ENCODE measurements at places on chromosomes 16 and 17.

- DNase-seq, result peak; percentile 29
Observed at GRCh38 chr16:3173892-3174617, 13.9 kb upstream of the OR1F1 start.

DNA sequence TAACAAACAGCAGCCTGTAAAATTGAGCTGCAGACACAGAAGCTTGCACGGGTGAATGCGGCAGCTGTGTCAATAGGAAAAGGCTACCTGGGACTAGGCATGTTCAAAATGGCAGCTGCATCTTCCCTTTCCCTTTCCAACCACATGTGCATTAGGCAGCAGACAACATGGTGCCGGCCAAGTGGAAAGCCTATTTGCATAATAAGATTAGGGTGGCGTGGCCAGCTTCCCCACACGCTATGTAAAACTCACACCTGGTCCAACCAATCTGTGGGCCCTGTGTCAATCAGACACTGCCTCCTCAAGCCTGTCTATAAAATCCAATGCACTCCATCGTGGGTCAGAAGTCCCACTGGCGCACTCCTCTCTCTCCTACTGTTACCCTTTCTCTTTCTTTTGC lies 61.0 kb upstream of the RBBP6 start:
- DNase-seq, result no peak

DNA sequence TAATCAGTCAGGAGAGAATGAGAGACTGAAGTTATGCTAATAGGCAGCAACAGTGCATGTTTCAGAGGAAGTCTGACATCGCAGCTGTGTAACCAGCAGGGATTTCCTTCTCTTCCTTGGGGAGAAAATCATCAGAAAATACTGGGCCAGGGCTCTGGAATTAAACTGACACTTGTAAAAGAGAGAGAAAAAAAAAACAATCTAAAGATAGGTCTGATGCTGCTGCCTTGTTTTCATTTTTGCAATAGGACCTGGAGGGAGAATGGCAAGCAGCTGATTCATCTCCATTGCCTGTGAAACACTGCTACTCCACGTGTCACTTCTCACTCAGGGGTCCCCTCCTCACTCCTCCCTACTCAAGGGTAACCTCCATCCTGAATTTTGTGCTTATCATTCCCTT lies 17.7 kb upstream of the CORO6 start:
- peak; percentile 18 for DNase-seq

- no peak for DNase-seq
Observed at GRCh38 chr17:82664701-82665182, 16.5 kb upstream of the WDR45B start.

DNA sequence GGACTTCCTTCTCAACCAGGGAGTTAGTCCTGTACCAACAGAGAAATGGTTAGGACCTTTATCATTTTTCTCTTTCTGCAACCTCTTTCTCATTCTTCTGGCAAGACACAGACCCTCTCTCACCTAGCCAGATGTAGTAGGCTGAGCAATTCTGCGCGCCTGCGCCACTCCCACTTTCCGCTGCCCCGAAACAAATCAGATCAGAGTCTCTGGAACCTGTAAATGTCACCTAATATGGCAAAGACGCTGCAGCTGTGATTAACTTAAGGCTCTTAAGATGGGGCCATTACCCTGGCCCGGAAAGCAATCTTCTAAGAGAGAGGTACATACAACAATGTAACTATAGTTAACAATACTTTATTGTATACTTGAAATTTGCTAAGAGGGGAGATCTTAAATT lies 94.3 kb upstream of the ASIC2 start:
- no peak for DNase-seq

GRCh38 chr17:45900723-45901415 lies 6.5 kb downstream of the MAPT start:
- no peak for DNase-seq

DNA sequence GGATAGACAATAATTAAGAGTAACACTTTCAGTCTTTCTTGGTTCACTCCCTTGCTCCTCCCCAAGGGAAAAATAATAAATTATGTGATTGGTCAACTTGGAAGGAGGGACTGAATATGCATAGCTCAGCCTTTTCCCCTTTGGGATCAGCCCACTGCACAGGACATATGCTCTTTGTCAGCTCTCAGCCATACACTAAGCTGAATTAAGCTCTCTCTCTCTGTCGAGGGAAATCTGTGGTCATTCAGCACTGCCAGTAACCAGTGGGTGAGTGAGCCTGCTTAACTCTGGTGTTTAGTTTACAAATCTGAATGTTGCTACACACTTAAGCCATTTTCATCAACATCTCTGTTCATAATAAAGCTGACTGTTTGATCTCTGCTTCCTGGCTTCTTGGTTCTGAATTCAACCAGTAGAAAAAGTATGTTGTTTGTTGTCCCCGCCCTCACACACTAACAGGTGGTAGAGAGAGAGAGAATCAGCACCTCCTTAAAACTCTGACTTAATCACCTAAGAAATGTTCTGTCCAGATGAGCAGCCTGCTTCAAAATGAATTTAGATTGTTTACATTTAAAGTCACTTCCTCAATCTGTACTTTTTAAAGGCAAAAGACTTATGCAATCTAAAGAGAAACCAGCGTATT lies 102.3 kb upstream of the C17orf78 start:
- DNase-seq, result peak; percentile 65

GRCh38 chr16:58507195-58507962 lies 7.4 kb downstream of the NDRG4 start:
- DNase-seq, result no peak

GRCh38 chr17:7444682-7445618 lies at the start of gene CHRNB1:
Gene CHRNB1 (plus strand): TSS chr17:7445061. CDS start chr17:7445128, 67 bp downstream.
- peak; percentile 29 for DNase-seq

DNA sequence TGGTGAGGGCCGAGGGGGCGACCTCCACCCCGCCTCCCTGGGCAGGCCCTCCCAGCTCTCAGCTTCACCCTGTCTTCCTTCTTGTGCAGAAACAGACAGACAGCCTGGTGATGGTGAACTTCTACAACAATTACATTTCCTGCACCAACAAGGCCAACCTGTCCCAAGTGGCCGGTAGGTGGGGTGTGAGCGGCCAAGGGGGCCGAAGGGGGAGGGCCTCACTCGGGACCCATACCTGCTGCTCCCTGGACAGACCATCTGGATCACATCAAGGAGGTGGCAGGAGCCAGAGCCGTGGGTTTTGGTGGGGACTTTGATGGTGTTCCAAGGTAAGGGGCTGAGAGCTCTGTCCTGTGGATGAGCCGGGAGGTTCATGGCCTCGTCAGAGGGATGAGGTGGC lies 20.1 kb downstream of the CHMP1A start:
- no peak for DNase-seq

DNA sequence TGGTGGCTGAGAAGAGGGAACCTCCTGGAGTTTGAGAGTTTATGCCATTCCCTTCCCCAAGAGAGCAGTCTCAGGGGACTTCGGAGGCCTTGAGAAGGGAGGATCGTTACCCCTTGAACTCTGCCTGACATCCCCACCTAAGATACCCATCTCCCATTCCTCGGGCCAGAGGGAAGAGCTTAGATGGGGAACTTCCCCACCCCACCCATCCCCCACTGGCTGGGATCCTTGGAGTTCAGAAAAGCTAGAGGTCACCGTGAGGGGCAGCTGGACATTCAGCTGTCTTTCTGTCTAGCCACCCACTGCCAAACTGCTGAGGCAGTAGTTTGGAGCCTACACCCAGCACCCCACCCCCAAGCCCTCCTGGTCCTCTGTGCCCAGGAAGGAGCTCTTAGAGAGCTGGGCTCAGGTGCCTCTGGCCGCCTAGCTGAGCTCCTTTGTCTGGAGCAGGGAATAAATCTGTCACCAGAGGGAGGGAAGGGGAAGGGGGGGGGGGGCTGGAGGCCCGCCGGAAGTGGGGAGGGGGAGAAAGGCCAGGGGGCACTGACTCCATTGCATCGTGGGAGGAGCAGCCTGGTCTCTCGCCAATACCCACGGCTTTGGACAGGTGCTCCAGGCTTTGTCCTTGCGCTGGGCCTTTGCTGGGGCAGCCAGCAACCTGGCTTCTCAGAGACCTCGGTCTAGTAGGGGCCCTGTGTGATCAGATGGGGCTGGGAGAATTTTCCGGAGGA lies 1.0 kb downstream of the HSD11B2 start:
- DNase-seq, result no peak

DNA sequence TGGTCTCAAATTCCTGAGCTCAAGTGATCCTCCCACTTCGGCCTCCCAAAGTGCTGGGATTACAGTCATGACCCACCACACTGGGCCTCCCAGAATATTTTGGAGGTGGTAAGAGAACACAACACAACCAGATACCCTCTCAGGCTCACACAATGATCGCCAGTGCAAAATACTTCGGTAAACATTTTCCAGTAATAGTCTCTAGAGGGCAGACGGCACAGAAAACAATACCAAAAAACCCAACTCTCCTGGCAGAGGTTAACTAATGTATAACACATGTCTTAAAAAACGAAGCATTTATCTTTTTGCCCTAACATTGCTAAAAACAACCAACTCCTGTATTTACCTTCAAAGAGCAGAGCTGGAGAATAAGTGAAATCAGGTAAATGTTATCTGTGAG lies 10.5 kb downstream of the NUFIP2 start:
- DNase-seq, result no peak

GRCh38 chr17:520447-521182 lies 168.0 kb upstream of the RPH3AL start:
- DNase-seq, result no peak

GRCh38 chr16:8721336-8722024 lies 47.1 kb downstream of the ABAT start:
- no peak for DNase-seq

GRCh38 chr16:67386861-67387455 lies 6.3 kb downstream of the TPPP3 start:
- DNase-seq, result no peak

DNA sequence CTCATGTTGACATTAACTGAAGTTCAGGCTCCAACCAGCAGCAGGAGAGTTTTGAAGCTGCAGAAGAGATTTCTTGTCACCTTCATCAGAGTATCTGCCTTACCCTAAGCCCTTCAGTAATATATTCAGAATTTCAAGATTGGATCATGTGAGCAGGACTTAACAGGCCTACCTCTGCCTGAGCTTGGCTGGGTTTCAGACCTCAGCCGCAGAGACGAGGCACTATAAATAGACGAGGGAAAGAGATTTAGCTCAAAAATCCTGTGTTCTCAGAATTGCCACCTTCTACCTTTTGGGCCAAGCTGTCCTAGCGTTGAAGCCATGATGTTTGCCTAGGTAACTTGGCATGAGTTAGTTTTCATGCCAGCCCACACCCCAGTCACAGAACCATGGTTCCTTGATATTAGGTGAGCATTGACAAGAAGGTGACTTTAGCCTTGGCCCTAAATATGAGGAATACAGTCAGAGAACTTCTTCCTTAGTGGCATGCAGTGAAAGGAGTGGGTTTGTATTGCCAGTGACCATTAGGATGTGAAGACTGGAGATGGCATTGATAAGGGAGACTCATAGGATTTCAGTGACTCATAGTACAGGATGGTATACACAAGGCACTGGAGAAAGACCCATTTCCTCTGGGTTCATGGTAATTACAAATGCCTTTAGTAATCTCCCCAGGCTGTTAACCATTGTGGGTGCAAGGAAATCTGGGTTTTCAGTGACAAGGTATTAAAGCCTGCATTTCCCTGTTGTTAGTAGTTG lies 224.3 kb downstream of the MSI2 start:
- peak; percentile 63 for DNase-seq

DNA sequence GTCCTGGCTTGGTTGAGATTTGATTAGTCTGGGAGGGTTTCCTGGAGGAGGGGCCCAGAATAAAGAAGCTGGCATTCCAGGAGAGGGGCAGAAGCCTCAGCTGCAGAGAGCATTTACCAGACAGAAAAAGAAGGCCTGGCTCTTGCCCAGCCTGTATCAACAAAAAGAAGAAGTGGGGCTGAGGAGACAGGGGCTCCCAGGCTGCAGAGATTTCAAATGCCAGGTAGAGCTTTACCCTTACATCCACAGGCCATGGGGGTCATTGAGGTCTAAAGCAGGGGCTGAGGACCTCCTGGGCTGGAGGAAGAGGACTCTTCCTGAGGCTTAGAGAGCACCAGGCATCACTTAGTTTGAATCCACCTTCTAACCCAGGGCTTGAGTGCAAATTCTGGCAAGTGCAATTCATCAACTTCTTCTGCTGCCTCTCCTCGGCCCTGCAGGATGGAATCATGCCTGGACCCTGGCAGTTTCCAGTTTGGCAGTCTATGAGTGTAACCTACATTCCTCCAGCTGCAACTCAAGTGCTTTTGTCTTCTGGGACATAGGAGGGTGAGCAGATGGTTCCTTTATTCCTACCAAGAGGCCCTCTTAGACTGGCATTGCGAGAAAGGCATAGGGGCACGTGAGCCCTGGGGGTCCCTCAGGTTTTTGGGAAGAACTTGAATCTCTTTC lies 15.3 kb downstream of the CA7 start:
- no peak for DNase-seq

GRCh38 chr17:2090804-2091534 lies 36.1 kb downstream of the HIC1 start:
- DNase-seq, result peak; percentile 95

DNA sequence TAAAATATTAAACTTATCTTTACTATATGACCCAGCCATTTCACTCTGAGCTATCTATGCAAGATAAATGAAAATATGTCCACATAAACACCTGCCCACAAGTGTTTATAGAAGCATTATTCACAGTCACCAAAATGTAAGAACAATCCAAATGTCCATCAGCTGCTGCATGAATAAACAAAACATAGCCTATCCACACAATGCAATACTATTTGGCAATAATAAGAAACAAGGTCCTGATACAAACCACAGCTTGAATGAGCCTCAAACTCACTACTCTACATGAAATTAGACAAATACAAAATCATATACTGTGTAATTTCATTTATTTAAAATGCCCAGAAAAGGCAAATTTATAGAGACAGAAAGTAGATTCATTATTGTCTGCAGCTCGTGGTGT lies 355.1 kb downstream of the CDH8 start:
- DNase-seq, result no peak

- no peak for DNase-seq
Observed at GRCh38 chr16:66485376-66485775, 58.3 kb downstream of the BEAN1 start.

DNA sequence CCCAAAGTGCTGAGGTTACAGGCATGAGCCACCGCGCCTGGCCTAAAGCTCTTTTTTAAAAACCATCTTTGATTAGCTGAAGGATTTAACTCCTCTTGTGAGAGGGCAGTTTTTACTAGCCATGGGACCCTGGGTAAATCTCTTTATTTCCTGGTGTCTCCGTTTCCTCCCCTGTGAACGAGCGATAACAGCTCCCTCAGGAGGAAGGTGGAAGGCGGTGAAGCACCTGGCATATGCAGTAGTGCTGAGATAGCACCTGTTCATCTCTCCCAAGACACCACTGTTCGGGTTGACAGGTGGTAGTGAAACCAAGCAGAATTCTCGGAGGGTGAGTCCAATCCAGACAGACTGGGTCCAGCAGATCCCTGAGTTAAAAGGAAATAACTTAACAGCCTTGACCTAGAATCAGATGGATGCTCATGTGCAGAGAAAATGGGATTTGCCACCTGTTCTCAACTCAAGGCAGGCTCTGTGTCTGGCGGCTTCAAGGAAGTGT lies 86.2 kb downstream of the CRISPLD2 start:
- no peak for DNase-seq
